ENCODE measurements at places on chromosomes 5 and 9. TPM values are rescaled to one million over a fixed set of nuclear protein-coding genes. Genes with fewer than 3 reads are reported as not detected.

DEPDC1B gene
- 1.1 TPM for total RNA-seq

SLC46A2 gene
- total RNA-seq: not detected

PDE6A gene
- not detected for total RNA-seq

TAF11L10 gene
- total RNA-seq: not detected

ABO gene
- not detected for total RNA-seq

GRIA1 gene
- under 0.01 TPM for total RNA-seq

GALNT12 gene
- 76.2 TPM for total RNA-seq

PCDHB14 gene
- 0.85 TPM for total RNA-seq

ENG gene
- total RNA-seq: 13.2 TPM

ENTPD2 gene
- total RNA-seq: not detected

FAM221B gene
- not detected for total RNA-seq

CD72 gene
- 1.7 TPM for total RNA-seq

CAMK2A gene
- 0.71 TPM for total RNA-seq

TLX3 gene
- not detected for total RNA-seq

GLIPR2 gene
- total RNA-seq: 43.8 TPM

FOXD4L5 gene
- under 0.01 TPM for total RNA-seq

LCN15 gene
- total RNA-seq: not detected

FAM169A gene
- total RNA-seq: 0.09 TPM

GRXCR2 gene
- total RNA-seq: not detected

CCNO gene
- not detected for total RNA-seq

ZFR gene
- total RNA-seq: 71.6 TPM

Measured in smooth muscle cell of bladder (primary cell).